CD4-positive, alpha-beta memory T cell (primary cell): ENCODE measurements at places on chromosomes 13 and 19. TPM values are rescaled to one million over a fixed set of nuclear protein-coding genes. Genes with fewer than 3 reads are reported as not detected.

Gene KLK6
- not detected for total RNA-seq

Gene ZNF568
- 18.8 TPM for total RNA-seq

Gene ZNF865
- total RNA-seq, result 20.9 TPM

Gene CACNG7
- not detected for total RNA-seq

Gene TFDP1
- 20.7 TPM for total RNA-seq

Gene FGF22
- total RNA-seq, result 1.9 TPM

DNA sequence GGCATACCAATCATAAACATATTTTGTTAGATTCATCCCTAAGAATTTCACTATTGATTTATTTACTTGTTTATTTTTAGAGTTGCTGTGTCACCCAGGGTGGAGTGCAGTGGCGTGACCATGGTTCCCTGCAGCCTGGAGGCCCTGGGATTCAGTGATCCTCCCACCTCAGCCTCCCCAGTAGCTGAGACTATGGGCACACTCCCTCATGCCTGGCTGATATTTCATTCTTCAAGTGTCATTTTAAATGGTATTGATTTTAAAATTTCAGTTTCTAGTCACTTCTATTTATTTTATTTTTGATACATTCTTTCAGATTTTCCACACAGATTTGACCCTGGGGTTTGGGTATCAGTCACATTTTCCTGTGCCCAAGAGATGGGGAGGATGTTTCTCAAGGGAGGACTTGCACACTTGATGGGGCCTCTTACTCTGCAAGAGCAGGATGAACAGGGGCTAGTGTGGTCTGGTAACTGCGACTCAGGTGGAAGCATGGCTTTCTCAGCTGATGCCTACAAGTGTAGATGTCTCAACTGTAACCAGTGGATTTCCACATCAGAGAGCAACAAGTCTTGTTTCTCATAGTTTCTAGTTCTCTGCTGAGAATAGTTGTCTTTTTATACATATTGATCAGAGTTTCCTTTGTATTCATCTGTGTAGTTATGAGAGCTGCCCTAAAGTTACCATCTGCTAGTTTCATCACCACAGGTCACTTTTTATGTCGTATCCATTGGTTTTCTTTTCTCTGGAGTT, 40.2 kb downstream of the CCNE1 start:
- H3K27me3 ChIP-seq, result no peaks in the 10 kb centered on the region
- no peak for DNase-seq
- no peak overlapping the region for H3K4me3 ChIP-seq
- no peaks in the 10 kb centered on the region for H3K36me3 ChIP-seq
- H3K4me1 ChIP-seq, result no peaks in the 10 kb centered on the region

DNA sequence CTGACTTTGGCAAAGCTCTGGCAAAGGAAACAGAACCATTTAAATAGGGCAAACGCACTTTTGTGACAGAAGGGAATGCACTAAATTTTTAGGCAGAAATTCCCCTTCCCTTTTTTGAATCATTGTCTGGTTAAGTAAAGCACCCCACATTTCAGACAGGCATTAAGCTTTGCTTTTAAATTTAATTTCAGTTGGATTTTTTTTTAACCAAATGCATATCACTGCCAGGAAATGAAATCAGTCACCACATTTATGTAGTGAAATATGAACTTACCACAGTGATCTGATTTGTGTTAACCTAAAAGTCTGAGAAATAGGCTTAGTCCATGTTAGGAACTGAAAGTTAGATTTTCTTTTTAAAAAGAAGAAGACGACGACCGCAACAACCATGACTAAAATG, 10.8 kb downstream of the GPR183 start:
- no peak overlapping the region for H3K4me3 ChIP-seq
- H3K27me3 ChIP-seq, result no peaks in the 10 kb centered on the region
- H3K4me1 ChIP-seq, result peaks cover 94% of the 10 kb centered on the region
- peak; percentile 46 for DNase-seq
- H3K27ac ChIP-seq, result peak overlapping the region; percentile 66

DNA sequence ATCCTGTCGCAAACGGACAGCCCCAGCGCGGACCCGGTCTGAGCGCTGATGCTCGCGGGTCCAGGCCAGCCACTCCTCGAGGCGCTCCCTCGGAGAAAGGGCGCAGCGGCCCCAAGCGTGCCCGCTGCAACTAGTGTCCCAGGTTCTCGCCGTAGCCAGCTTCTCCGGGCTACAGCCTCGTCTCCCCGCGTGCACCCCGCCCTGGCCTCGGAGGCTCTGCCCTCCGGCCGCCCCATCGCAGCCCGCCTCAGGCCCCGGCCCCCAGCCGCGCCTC, 487 bp downstream of the FLT1 start:
- peak; percentile 2 for DNase-seq
- H3K27me3 ChIP-seq, result peaks cover 6% of the 10 kb centered on the region
- H3K36me3 ChIP-seq, result no peaks in the 10 kb centered on the region
- H3K4me1 ChIP-seq, result peaks cover 3% of the 10 kb centered on the region

- DNase-seq, result peak; percentile 90
- no peaks in the 10 kb centered on the region for H3K36me3 ChIP-seq
- H3K4me1 ChIP-seq, result peaks cover 98% of the 10 kb centered on the region
- no peaks in the 10 kb centered on the region for H3K27me3 ChIP-seq
- peak overlapping the region; percentile 90 for H3K27ac ChIP-seq
Observed at GRCh38 chr13:24271601-24272451, 37.6 kb upstream of the C1QTNF9 start.

- no peaks in the 10 kb centered on the region for H3K27me3 ChIP-seq
- H3K27ac ChIP-seq, result no peak overlapping the region
- H3K4me1 ChIP-seq, result no peaks in the 10 kb centered on the region
- H3K4me3 ChIP-seq, result no peak overlapping the region
Observed at GRCh38 chr13:94739235-94739634, 26.9 kb upstream of the SOX21 start.

GRCh38 chr19:9996541-9996940, 13.8 kb downstream of the COL5A3 start:
- H3K4me3 ChIP-seq, result no peak overlapping the region
- no peaks in the 10 kb centered on the region for H3K27me3 ChIP-seq
- no peak for DNase-seq
- no peaks in the 10 kb centered on the region for H3K36me3 ChIP-seq

- no peaks in the 10 kb centered on the region for H3K4me1 ChIP-seq
- H3K4me3 ChIP-seq, result no peak overlapping the region
- no peaks in the 10 kb centered on the region for H3K36me3 ChIP-seq
- H3K27me3 ChIP-seq, result no peaks in the 10 kb centered on the region
- no peak for DNase-seq
Observed at GRCh38 chr13:104976986-104977385, 1558.5 kb downstream of the EFNB2 start.

DNA sequence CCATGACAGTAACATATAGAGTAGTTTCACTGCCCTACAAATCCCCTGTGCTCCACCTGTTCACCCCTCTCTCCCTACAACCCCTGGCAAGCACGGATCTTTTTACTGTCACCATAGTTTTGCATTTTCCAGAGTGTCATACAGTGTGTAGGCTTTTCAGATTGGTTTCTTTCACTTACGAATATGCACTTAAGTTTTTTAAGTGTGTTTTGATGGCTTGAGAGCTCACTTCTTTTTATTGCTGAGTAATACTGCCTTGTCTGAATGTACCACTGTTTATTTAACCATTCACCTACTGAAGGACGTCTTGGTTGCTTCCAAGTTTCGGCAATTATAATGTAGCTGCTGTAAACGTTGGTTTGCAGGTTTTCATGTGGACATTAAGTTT, 175.1 kb downstream of the ITGBL1 start:
- H3K4me3 ChIP-seq, result peak overlapping the region; percentile 80
- no peaks in the 10 kb centered on the region for H3K27me3 ChIP-seq
- H3K27ac ChIP-seq, result peak overlapping the region; percentile 3

GRCh38 chr13:110334256-110334655, 27.2 kb downstream of the COL4A2 start:
- H3K27me3 ChIP-seq, result no peaks in the 10 kb centered on the region
- H3K36me3 ChIP-seq, result no peaks in the 10 kb centered on the region
- H3K4me1 ChIP-seq, result no peaks in the 10 kb centered on the region
- DNase-seq, result no peak

DNA sequence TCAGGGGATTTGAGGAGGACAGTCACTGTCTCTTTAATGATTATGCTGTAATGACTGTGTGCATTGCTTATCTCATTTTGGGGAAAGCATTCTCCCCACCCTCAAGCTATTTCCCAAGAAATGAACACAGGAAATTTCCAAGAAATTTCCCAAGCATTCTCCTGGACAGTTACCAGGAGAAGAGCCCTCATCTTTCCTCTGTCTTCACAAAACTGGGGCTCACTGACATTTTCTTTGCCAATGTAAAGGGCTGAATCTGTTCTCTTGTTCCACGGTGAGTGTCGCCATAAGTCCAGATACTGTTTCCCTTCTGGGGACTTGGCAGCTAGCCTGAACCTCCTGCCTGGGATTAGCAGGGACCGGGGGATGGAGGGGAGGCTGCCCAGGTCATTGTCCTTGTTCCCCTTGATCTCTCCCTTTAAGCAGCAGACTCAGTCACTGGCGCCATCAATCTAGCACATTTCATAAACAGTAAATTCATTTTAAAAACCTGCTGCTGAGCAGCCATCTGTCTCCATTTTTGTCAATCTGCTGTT, 172.8 kb downstream of the DNAJC15 start:
- DNase-seq, result no peak
- no peak overlapping the region for H3K4me3 ChIP-seq
- no peaks in the 10 kb centered on the region for H3K36me3 ChIP-seq
- H3K27ac ChIP-seq, result no peak overlapping the region
- no peaks in the 10 kb centered on the region for H3K4me1 ChIP-seq
- H3K27me3 ChIP-seq, result no peaks in the 10 kb centered on the region

GRCh38 chr13:73133531-73133930, 74.7 kb downstream of the KLF5 start:
- H3K36me3 ChIP-seq, result no peaks in the 10 kb centered on the region
- no peak for DNase-seq
- no peaks in the 10 kb centered on the region for H3K27me3 ChIP-seq
- H3K4me1 ChIP-seq, result no peaks in the 10 kb centered on the region
- no peak overlapping the region for H3K4me3 ChIP-seq
- no peak overlapping the region for H3K27ac ChIP-seq

GRCh38 chr19:19372656-19373416, 32.6 kb upstream of the GATAD2A start:
- DNase-seq, result peak; percentile 52
- H3K4me1 ChIP-seq, result peaks cover 18% of the 10 kb centered on the region
- no peaks in the 10 kb centered on the region for H3K27me3 ChIP-seq
- H3K36me3 ChIP-seq, result no peaks in the 10 kb centered on the region

GRCh38 chr13:110230661-110231347, 76.2 kb downstream of the COL4A1 start:
- H3K36me3 ChIP-seq, result no peaks in the 10 kb centered on the region
- DNase-seq, result no peak
- H3K27ac ChIP-seq, result no peak overlapping the region
- no peaks in the 10 kb centered on the region for H3K4me1 ChIP-seq
- H3K4me3 ChIP-seq, result no peak overlapping the region
- H3K27me3 ChIP-seq, result no peaks in the 10 kb centered on the region

DNA sequence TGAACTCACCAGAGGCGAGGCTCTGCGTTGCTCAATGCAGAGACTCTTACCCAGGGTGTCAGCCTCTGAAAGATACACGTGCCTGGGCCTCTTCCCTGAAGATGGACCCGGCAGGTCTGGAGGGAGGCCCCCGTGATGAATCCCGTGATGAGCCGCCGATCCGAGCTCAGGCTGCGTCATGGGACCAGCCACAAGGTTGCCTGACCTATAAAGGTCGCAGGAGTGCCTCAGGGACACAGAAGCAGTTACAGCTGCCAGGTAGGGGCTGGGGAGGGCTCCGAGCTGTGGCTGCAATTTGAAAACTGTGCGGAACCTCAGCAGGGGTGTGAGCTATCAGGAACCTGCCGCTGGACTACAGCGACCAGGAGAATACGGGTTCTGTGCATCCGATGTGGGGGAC, 10.5 kb upstream of the ATP11A start:
- H3K36me3 ChIP-seq, result no peaks in the 10 kb centered on the region
- no peaks in the 10 kb centered on the region for H3K27me3 ChIP-seq
- no peak for DNase-seq
- H3K27ac ChIP-seq, result no peak overlapping the region
- H3K4me3 ChIP-seq, result no peak overlapping the region
- H3K4me1 ChIP-seq, result peaks cover 7% of the 10 kb centered on the region

GRCh38 chr19:29940971-29941585, 961 bp upstream of the URI1 start:
- H3K4me3 ChIP-seq, result no peak overlapping the region
- no peak overlapping the region for H3K27ac ChIP-seq

DNA sequence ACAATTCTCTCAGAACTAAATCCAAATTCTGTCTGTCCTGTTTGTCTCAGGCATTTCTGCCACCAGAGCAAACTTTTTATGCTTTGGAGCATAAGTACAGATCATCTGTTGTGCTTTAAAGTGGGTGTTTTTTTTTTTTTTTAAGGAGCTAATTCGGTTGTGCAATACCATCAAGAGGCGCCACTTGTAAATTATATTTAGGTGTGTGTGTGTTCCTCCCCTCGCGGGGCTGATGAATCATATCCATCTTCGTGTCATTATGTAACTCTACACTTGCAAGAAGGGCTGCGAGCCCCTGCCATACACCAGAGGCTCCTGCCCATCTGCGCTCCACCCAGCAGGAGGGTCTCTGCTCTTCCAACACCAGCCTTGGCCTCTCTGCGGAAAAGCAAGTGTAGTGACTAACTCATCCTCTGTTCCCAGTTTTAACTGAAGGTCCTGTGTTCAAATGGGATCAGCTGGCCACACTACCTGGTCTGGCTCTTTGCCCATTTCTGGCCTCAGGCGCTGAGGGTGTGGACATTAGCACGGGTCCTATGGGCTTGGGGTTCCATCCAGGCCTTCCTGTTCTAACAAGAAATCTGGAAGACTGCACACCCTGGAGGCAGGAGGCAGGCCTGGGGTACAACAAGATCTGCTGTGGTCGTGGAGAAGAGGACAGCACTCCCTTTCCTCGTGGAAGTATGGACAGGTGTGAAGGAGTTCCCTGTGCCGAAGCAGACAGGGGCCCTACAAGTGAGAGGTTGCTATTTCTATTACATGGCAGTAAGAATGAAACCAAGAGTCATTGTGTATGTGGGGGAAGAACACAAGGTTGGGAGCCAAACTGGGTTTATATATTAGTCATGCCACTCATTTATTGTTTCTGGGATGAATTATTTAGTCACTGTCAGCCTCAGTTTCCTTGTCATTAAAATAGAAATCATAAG, 96.1 kb upstream of the MBNL2 start:
- no peaks in the 10 kb centered on the region for H3K36me3 ChIP-seq
- DNase-seq, result no peak
- H3K4me3 ChIP-seq, result no peak overlapping the region
- no peaks in the 10 kb centered on the region for H3K27me3 ChIP-seq

GRCh38 chr13:40146611-40147117, 491.2 kb downstream of the COG6 start:
- no peaks in the 10 kb centered on the region for H3K36me3 ChIP-seq
- no peak overlapping the region for H3K4me3 ChIP-seq
- H3K27ac ChIP-seq, result no peak overlapping the region
- peak; percentile 27 for DNase-seq

GRCh38 chr13:99386911-99387788, 80.0 kb upstream of the GPR183 start:
- DNase-seq, result peak; percentile 80
- no peaks in the 10 kb centered on the region for H3K27me3 ChIP-seq
- no peak overlapping the region for H3K4me3 ChIP-seq
- H3K27ac ChIP-seq, result peak overlapping the region; percentile 30
- H3K36me3 ChIP-seq, result peaks cover 14% of the 10 kb centered on the region
- peaks cover 65% of the 10 kb centered on the region for H3K4me1 ChIP-seq
